ENCODE measurements at places on chromosomes 12 and 14.

- DNase-seq: no peak
Observed at GRCh38 chr14:94364037-94364436, 24.4 kb downstream of the SERPINA1 start.

GRCh38 chr12:68247785-68248184, 5.6 kb downstream of the IL22 start:
- no peak for DNase-seq

DNA sequence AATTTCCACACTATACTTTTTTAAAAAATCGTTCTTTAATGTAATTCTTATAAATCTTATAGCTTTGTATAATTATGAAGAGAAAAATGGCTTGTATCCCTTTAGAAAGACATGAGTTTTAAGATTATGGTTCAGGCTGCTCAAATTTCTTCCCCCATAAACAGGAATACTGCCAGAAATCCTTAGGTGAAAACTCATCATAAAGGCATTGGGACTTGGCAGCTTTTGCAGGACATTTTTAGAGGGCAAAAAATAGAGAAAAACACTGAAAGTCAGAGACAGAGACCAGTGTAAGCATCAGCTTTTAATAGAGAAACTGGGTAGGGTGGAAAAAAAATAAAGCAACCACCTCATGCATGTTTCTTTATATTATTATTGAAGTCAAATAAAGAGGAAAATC, 29.1 kb downstream of the LRRK2 start:
- no peak for DNase-seq

DNA sequence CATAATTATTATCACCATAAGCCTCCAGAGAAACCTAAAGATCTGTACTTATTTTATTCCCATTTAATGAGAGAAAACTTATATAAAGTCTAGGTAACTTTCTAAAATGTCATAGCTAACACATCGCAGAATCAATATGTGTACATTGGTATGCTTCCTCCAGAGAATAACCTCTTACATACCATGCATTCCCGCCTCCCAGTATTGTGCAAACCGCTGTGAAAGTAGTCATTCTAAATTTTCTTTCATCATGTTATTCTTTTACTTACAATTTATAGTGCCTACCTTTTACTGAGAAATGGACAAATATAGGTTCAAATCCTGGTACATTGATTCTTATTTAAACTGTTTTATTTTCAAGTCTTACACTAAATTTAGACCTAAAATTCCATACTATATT, 463.4 kb downstream of the LRFN5 start:
- DNase-seq: no peak

GRCh38 chr14:68384881-68385280, 408.0 kb downstream of the ZFP36L1 start:
- DNase-seq: no peak

DNA sequence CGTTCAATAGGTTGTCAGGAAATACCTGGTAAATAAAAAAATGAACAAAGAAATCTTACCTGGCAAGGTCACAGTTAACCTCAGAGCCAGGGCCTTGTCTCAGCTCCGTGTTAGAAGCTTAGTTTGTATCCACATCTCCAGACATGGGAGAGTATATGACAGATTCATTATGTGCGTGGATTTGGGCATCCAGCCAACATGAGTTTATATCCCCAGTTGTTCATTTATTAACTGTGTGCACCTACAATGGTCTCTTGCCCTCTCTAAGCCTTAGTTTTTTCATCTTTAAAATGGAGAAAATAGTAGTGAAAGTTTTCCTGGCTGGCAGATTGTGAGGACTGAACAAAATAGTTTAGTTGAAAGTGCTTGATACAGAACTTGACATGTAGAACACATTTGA, 437.8 kb downstream of the NPAS3 start:
- no peak for DNase-seq

DNA sequence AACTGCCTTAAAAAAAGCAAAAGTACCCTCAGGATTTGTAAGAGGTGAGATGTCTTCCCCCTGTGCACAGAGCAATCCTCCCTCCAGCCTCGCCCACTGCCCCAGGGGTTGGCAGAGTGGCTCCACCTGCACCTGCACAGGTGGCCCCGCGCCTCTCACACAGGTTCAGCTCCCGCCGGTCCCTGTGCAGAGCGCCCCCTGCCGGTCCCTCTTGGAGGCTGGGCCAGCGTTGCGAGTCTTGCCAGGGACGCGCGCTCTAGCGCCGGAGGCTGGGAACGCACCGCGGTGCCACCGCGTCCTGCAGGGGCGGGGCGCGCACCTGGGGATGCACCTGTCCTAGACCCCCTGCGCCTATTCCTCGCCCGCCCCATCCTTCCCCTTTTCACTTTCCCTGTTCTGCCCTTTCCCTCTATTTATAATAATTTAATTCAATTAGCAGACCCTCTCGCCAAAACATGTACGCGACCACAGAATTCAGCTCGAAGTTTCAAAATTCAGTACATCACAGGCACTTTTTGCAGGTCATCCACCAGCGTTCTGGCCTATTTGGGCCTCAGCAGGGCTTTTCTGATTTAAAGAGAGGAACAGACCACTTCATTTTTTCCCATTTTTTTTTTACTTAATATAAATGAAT, 618.6 kb downstream of the AACS start:
- DNase-seq: no peak

DNA sequence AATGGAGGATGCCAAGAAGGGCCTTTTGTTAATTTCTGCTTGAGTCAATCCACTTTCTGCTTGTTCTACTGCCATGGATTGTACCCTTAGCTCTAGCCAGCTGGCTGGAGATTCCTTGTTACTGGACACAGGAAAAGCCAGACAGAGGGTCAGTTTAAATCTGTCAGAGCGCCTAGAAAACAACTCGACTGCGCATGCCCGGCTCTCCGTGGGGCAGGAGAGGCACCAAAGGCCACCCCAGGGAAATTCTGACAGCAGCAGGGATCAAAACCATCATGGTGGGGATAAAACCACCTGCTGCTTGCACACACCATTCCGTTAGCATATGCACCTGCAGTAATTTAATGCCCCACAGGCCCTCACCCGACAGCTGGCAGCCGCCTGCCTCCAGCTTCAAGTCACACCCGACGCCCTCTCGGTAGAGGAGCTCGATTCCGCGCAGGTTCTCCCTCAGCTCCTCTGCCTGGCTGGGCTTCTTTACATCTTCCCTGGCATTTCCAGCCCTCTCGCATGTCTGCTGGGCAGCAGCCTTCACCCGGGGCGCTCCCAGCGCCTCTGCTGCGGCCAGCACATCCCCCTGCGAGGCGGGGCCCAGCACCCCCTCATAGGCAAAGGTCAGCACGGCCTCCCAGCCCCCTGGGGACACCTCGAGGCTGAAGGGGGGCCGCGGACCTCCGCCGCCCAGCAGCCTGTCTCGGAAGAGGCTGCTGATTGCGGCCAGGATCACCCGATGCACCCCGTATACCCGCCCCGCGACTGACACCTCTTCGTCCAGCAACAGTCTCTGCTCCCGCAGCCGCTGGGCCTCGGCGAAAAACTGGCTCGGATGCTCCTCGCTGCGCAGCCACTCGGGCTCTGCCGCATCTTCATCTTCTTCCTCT, 1.0 kb downstream of the KLHL33 start:
- DNase-seq: no peak

DNA sequence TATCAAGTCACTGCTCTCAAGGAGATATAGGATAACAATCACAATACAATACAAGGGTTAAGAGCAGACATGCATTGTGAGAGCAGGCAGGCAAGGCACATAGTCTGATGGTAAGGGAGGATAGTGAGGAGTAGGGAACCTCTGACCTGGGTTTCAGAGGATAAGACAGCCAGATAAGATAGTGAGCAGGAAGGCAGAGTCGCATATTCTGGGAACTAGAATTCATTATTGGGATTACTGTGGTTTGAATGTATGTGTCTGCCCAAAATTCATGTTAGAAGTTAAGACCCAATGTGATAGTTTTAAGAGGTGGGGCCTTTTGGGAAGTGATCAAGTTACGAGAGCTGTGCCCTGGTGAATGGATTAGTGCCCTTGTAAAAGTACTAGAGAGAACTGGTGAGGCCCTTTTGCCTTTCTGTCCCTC, 14.4 kb upstream of the ATF1 start:
- DNase-seq: no peak

DNA sequence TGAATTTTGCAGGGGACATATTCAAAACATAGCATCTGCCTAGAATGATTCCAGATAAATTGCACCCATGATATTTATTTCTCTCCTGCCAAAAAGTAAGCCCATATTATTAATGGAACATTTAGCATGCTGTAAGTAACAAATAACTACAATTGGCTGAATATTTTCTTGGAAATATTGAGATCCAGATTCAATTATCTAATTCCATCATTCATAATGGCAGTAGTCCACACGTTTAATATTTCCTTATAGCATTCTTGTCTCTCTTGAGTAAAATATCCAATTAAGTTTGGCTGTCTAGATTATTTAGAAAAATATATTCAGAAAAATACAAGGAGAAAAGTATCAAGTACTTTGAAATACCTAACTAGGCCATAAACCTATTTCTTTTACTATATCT, 157.5 kb downstream of the FLRT2 start:
- no peak for DNase-seq

DNA sequence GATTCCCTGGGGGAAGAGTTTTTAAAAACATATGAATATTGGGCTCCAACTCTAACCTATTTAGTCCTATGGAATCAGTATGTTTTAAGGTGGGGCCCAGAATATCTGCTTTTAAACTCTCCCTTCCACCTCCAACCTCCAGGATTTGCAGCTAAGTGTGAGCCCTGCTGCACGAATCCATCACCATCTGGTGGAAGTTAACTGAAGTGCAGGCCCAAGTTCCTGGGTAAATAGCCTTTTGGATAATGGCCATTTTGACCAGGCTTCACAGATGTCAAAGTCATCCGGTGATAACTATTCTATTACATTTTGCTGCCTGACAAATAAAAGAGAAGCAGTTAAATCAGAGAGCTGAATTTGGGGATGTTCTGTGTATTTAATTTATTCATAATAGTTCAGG, 58.1 kb upstream of the RMST start:
- no peak for DNase-seq

DNA sequence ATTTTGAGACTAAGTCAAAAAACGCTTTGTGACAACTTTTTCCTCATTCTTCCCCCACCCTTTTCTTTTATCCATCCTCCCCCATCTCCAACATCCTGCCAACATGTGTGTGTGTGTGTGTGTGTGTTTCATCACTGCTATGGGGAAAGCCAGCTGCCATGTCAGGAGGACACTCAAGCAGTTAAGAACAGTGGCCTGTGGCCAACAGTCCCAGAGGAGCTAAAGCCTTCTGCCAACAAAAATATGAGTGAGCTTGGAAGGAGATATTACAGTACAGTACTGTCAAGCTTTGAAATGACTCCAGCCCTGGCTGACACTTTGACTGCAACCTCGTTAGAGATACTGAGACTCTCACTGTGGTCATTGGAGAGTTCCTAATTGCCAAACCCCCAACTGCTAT, 5.0 kb upstream of the CSRP2 start:
- DNase-seq: no peak

DNA sequence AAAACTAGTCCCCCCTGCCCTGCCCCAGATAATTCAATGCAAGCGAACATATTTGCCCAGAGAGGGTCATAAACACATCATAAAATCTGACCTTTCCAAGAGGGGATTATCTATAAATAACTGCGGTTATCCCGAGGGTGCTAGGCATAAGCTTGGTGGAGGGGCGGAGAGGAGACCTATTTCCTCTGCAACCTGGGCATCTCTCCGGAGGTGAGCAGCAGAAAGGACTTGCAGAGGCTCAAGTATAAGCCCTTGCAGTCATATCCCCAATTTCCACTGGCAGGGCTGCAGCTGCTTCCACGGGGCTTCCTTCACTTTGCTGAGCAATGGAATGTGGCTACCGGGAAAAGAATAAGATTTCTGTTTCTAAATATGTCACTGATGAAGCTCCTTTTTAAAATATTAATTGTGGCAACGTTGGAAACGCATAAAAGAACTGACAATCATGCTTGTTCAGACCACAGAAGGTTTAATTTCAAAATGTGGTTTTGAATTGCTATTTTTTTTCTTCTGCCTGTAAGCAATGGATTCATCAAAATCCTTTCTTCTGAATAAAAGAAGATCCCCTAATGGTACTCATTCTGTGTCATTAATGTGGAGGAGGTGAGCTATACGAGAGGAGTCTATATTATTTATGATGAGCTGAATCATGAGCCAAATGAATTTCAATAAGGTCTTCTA, 268.9 kb upstream of the ATP2B1 start:
- no peak for DNase-seq

- no peak for DNase-seq
Observed at GRCh38 chr14:77883131-77883846, 83.4 kb downstream of the ADCK1 start.

GRCh38 chr14:83071888-83072501, 1538.3 kb upstream of the SEL1L start:
- DNase-seq: no peak

- DNase-seq: no peak
Observed at GRCh38 chr12:53770281-53770680, 18.5 kb upstream of the CISTR start.

DNA sequence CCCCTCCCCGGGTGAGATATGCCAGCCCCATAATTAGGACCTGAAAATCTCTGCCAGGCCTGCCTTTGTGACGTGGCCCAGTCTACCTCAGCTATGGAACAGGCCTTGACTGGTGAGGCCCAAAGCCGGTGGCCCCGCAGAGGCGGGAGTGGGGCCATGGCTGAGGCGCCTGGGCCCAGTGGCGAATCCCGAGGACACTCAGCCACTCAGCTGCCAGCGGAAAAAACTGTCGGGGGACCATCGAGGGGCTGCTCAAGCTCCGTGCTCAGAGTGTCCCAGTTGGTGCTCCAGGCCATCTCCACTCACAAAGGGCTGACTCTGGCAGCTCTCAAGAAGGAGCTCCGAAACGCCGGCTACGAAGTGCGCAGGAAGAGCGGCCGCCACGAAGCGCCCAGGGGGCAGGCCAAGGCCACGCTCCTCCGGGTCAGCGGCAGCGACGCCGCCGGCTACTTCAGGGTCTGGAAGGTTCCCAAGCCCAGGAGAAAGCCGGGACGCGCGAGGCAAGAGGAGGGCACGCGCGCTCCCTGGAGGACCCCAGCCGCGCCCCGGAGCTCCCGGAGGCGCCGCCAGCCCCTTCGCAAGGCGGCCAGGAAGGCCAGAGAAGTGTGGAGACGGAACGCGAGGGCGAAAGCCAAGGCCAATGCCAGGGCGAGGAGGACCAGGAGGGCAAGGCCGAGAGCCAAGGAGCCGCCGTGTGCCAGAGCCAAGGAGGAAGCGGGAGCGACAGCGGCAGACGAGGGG, 21.4 kb downstream of the ZNF641 start:
- DNase-seq: no peak

DNA sequence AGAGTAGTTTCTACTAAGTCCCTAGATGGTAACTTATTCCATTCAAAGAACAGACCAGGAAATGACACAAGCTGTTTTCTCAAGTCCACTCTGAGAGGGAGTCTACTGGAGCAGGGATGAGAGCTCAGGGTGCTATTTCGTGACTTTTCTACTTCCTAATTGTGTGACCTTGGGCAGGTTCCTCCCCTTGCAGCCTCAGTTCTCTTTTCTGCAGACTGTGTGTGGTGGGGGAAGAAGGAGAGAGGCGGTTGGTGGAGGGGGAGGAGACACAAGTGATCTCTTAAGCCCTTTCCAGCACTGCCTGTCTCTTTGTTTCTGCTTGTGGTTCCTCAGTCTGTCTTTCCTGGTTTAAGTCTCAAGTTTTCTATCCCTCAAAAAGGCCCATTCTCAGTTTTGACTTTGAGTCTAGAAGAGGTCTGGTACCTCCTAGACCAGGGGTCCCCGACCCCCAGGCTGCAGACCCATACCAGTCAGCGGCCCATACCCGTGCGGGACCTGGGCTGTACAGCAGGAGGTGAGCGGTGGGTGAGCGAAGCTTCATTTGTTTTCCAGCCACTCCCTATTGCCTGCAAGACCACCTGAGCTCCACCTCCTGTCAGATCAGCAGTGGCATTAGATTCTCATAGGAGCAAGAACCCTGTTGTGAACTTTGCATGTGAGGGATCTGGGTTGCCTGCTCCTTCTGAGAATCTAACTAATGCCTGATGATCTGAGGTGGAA, 10.7 kb downstream of the FGF6 start:
- no peak for DNase-seq

GRCh38 chr12:131047789-131048610, 94.3 kb downstream of the ADGRD1 start:
- no peak for DNase-seq
